ENCODE measurements at places on chromosomes 16 and 17.

- peak; percentile 84 for DNase-seq
These were observed at the start of gene SMARCE1 for GRCh38 chr17:40647624-40648383. TSS of gene SMARCE1 (minus strand) at chr17:40647818. CDS start at chr17:40645802, 2,016 bp downstream.

DNA sequence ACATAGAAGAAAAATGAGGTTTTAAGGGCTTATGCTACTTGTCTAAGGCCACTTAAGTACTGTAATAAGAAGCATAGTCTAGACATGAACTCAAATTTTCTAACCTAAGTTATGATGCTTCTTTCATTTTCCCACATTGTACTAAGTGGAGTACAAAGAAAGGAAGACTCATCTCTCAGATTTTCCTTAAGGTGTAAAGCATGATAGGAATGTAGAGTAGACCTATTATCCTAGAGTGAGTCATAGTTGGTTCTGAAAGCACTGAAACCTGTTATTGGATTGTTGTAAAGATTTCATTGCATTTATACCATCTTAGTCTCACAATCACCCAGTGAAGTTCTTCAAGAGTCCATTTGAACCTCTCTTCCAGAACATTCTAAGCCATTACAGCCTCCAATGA lies 343.8 kb downstream of the TOX3 start:
- DNase-seq, result no peak

DNA sequence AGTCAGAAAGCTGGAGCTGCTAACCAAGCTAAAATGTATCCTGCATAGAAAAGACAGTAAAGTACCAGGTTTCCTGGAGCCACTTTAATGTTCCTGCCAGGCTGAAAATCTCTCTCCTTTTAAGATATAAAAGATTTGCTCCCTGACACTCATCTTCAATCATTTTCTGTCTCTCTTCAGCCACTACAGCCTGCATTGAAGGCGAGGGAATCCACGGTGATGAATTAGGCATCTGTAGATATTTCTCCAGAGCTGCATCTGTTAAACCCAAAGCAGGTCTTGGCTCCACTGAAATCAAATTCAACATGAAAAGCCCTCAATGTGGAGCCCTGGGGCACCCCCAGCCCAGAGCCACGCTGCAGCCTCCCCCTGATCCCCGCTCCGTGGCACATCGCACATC lies 94.7 kb upstream of the CRHR1 start:
- DNase-seq, result no peak

- peak; percentile 94 for DNase-seq
These were observed 124.7 kb downstream of the SNX11 start for GRCh38 chr17:48231995-48232959.

DNA sequence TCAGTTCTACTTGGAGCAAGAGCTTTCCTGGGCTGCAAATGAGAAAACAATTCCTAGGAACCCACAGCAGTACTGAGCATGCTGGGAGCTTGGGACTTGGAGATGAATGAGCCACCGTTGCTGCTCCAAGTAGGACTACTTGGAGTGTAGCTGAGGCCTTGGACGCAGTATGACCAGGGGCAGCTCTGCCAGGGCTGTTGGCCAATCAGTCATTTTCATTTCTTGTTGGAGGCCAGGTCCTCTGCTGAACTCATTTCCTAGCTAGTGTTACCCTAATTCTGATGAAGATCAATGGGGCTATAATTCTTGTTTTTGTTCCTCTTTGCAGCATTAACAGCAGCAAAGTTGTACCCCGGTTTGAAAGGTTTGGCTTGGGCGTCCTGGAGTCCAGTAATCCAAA lies 8.0 kb upstream of the LGALS9 start:
- no peak for DNase-seq

DNA sequence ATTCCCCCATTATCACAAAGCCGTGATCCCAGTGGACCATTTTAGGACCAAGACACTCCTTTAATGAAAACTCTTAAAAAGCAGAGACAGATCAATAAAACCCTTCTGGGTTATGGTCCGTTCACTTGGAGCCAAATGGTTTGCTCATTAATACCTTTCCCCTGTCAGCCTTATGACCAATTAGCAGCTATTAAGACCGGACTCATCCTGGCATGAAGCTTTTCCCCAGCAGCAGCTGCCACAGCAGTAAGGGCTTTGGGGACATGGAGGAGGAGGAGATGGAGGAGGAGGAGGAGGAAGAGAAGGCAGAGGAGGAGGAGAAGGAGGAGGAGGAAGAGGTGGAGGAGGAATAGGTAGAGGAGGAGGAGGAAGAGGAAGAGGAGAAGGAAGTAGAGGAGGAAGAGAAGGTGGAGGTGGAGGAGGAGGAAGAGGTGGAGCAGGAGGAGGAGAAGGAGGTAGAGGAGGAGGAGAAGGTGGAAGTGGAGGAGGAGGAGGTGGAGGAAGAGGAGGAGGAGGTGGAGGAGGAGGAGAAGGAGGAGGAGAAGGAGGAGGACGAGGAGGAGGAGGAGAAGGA lies 50.1 kb upstream of the IRX3 start:
- no peak for DNase-seq

- DNase-seq, result no peak
These were observed 2.2 kb upstream of the ATXN1L start for GRCh38 chr16:71843572-71843971.

DNA sequence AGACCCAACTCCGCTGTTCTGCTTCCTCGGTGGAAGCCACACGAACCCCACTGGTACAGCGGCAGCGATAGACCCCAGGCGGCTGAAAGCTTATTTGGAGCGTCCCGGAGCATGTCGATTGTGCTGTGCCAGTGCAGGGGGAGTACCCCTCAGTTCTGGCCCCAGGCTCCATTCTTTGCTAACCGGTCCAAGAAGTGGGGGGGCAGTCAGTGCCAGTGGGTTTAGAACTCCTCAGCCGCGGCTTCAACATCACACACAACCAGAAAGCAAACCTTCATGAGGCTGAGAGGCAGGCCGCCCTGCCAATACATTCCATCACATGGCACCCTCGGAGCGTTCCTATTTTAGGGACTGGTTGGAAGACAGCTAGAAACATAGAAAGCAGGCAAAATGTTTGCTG lies 1.7 kb upstream of the MNT start:
- no peak for DNase-seq

DNA sequence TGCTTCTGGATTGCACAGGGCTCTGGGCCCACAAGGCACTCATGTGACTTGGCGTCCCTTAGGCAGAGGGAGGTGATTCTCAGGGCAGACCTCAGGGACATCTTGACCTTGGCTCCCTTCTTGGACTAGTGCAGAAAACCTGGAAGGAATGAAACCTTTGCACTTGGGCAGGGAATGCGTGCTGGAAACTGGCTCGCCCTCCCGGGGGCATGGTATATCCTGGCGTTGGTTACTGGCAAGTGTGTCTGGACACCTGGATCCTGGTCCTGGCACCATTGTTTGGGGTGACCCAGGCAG lies 63.5 kb upstream of the LGALS9 start:
- DNase-seq, result no peak

DNA sequence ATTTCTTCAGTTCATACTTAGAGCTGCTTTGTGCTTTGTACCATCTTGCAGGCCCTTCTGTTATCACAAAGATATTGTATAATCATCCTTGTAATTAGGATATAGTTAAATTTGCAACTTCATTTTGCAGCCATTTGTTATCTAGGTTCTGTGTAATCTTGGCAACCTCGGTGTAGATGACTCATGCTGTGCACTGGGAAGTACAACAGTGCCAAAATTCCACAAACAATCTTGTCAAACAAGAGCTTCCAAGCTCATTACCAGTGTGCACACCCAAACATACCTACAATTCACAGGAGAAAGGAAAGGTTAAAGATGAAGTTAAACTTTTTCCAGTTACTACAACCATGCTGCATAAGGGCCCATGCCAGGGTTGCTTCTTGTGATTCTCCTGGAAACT lies 1231.8 kb downstream of the CDH11 start:
- DNase-seq, result no peak

DNA sequence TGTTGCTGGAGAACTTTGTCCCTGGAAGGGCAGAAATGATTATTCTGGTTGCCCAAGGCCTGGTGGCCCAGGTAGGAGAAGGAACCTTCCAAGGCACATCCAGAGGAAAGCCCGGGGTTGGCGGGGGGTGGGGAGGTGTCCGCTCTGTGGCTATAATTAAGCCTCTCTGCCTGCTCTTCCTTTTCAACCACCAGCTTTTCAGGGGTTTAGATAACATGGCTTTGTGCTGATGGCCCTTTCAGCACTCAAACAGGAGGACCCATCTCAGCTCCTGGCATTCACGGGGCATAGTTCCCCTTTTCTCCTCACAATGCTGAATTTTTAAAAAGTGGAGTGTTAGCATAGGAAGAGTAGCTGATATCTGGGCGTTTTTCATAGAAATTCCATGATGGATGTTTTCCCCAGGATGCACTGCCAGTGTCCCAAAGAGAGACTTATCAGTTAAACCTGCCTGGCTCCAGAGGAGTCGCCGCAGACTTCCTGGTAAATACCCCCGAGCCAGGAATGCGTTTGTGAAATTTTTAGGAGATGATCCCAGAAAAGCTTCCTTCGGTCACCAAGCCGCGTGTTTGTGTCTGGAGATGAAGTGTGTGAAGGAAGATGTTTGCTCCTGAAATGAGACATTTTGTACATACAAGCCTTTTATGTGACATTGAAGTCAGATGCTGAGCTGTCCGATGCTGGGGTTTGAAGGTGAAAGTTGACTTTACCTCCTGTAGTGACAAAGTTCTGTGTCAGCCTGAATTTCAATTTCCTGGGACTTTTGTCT lies 188.5 kb downstream of the MSI2 start:
- DNase-seq, result no peak

DNA sequence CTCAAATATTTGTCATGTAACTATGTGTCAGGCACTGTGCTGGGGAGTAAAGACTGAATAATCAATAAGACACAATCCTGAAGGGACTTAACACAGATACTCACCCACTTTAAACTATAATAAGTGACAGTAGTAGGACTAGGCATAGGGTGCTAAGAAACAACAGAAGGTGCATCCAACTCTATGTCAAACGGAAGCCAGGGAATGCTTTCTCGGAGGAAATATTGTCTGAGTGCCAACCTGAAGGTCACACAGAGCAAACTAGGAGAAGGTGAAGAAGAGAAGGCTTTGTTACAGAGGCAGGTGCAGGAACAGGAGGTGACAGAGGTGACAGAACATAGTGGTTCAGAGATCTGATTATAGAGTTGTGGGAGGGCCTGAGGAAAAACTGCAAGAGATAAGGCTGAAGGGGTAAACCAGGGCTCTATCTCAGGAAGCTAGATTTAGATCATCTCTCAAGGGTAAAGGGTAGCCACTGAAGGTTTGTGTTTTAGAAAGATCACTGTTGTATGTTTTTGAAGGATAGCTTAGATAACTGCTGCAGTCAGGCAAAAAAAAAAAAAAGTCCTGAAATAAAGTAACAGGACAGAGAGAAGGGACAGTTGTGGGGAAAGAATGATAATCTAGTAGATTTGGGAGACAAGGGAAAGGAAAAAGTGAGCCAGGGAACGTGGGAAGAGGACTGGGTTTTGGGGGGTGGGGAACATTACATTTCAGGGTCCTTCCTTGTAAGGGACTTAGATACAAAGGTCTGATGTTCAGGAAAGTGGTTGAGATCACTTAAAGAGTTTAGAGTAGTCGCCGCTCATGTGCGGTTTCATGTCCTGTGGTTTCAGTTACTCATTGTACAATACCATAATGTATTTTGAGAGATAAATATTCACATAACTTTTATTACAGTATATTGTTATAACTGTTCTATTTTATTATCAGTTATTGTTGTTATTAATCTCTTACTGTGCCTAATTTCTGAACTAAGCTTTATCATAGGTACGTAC lies 85.6 kb upstream of the NETO2 start:
- DNase-seq, result no peak

GRCh38 chr17:2037155-2037554 lies 4.7 kb upstream of the OVCA2 start:
- no peak for DNase-seq

DNA sequence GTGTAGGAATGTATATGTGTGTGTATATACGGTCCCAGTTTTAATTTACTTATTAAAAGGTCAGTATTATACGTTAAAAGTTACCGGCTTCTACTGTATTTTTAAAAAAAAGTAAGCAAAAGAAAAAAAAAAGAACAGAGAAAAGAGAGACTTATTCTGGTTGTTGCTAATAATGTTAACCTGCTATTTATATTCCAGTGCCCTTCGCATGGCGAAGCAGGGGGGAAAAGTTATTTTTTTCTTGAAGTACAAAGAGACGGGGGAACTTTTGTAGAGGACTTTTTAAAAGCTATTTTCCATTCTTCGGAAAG lies 1.6 kb downstream of the NOG start:
- no peak for DNase-seq

GRCh38 chr17:2057760-2058585 lies 3.1 kb downstream of the HIC1 start:
- no peak for DNase-seq

- no peak for DNase-seq
These were observed 4.3 kb downstream of the TPSD1 start for GRCh38 chr16:1260101-1260680.

- no peak for DNase-seq
These were observed 5.2 kb upstream of the RAI1 start for GRCh38 chr17:17675925-17676534.

DNA sequence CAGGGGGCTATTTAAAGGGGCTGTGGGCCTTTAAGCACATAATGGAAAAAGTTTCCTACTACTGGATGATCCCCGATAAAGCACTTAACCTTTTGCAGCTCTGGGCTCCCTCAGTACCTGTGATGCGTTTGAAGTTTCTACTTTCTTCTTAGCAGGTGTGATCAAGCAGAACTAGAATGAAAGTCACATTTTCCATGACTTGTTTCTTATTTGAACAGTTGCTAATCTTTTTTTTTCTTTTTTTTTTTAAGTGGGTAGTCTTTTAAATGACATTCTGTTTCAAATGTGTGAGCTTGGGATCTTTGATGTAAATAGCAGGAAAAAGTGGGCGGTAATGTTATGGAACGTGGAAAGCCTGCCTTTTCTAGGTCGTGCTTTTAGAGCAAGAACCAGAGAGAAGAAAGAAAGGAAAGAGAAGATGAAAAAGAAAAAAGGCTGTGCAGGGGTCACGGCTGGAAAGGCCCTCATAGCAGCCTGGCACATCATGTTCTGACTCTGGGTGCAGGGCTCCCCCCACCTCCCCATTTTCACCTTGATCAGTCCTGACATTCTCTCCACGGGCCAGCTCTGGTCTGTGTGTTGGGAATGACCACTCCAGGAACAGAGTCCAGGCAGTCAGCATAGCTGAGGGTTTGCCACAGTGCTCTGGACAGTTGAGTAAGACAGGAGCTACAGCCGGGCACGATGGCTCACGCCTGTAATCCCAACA lies 150.6 kb downstream of the CLEC16A start:
- DNase-seq, result no peak

DNA sequence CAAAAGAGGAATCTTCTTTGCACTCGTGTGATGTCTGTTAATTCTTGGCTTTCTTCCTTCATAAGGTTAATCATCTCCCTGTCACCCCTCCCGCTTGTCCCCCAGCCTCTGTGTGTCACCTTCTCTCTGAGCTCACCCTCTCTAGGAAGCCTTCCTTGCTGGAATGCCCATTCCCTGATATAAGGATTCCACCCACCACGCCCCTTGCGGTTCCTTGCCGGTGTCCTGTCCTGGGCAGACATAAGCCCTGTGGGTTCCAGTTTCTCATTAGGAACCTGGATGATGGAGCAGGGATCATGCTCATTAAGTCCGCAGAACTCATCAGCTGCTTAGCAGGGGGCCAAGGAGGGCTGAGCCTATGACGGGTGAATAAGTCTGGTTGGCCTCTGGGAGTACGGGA lies 559.3 kb downstream of the MAF start:
- no peak for DNase-seq

All from NCI-H2081 (cell line).